ENCODE measurements at places on chromosomes 2 and 18.

- DNase-seq, result no peak
Measured at GRCh38 chr2:112728378-112729175, 7.8 kb downstream of the NT5DC4 start.

DNA sequence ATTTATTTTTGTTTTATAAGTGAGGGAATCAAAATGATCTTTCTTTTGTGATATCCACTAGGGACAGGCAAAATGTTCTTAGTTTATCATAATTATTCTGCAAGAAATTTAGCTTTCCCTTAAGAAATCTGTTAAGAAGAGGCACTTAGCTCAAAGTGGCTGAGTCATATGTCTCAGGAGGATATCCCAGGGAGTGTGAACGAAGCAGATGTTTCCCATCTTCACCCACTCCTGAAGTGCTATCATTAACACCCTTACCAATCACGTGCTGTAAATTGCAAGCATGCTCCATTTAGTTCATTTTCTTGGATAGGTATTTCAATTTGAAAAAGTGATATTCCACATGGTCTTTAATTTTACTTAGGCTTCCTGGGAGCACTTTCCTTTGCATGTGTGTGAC is 774.3 kb upstream of the TMEFF2 start:
- DNase-seq, result no peak

- no peak for DNase-seq
Measured at GRCh38 chr2:69366-70344, 23.4 kb upstream of the FAM110C start.

GRCh38 chr18:27797484-27797883 is 379.4 kb downstream of the CDH2 start:
- no peak for DNase-seq

GRCh38 chr2:69604836-69605235 is 38.7 kb downstream of the AAK1 start:
- DNase-seq, result no peak

- DNase-seq, result no peak
Measured at GRCh38 chr2:71566372-71566771, 113.0 kb downstream of the DYSF start.

GRCh38 chr2:143489145-143489544 is 359.9 kb downstream of the ARHGAP15 start:
- no peak for DNase-seq

DNA sequence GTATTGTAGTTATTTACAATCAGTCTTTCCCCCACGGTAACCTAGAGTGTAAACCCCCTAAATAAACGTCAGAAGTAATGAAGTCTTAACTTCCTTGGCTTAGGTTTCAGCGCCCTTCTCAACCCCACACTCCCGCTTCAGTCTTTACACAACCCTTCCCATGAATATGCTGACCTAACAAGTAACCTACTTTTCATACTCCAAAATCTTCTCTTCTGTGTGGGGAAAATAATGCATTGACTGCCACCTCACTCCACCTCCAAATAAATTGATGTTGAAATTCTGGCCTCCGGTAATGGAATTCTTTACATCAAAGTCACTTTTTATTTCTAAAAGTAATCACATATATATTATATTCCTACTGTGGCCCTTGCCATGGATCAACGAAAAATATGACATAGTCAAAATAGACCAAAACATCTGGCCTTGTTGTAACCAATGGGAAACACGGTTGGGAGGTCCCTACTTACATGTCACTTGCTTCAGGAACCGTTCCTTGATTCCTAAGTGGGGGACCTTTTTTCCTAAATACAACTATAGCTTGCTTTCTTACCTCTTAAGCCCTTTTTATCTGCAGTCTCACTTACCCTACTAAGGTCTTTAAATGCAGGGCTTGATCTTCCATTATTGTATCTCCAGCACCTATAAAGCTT is 961 bp downstream of the GEN1 start:
- no peak for DNase-seq

GRCh38 chr18:13443552-13443951 is 225.0 kb downstream of the LDLRAD4 start:
- no peak for DNase-seq

GRCh38 chr2:204226305-204226880 is 289.8 kb downstream of the ICOS start:
- no peak for DNase-seq

DNA sequence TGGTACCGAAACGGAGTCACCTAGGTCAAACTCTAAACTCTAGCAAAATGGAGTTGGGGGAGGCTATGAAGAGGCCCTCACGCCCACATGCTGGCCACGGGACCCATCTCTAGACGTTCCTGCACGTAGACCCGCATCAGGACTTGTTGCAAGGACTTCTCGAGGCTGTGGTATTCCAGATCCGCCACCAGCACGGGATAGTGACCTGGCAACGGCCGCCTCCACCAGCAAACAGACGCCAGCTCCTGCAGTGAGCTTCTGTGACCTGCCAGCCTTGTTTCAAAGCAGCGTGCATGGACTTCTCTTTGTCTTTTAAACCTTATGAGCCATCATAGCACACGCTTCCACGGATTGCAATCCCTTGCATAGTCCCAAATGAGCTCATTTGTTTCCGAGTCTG is 40.3 kb upstream of the RALBP1 start:
- no peak for DNase-seq

DNA sequence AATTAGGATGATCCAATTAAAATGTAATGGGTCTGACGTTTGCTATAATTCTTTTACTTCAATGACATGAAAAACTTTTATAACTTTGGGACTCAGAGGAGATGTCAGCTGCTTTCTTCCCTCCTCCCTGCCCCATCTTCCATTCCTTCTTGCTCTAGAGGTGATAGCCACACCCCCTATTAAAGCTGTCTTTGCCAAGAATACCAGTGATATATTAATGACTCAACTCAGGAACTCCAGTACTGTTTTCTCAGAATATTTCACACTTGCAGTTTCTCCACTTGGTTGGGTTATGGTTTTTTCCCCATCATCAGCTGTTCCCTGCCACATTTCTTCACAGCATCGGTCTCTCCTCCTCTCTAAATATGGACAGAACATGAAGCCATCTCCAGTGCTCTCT is 184.0 kb downstream of the KCNE4 start:
- DNase-seq, result no peak

DNA sequence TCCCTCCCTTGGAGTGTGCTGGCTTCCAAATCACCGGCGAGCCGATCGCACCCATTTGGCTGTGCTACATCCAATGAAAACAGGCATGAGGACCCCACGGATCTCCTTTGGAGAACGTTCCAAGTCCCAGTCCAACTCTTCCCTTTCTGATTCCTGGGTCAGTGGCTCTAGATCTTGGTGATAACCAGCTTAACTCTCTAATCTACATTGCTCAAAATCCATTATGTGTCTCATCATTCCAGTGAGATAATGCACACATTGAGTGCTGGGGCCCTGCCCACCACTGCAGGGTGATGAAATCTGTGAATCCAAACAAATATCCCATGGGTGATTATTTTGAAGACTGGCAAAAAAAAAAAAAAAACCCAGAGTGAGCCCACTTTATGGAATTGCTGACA is 232.7 kb upstream of the COPS8 start:
- DNase-seq, result no peak

- DNase-seq, result no peak
Measured at GRCh38 chr2:150978053-150978452, 283.6 kb downstream of the RBM43 start.

GRCh38 chr18:73843455-73843854 is 304.2 kb downstream of the FBXO15 start:
- DNase-seq, result no peak

DNA sequence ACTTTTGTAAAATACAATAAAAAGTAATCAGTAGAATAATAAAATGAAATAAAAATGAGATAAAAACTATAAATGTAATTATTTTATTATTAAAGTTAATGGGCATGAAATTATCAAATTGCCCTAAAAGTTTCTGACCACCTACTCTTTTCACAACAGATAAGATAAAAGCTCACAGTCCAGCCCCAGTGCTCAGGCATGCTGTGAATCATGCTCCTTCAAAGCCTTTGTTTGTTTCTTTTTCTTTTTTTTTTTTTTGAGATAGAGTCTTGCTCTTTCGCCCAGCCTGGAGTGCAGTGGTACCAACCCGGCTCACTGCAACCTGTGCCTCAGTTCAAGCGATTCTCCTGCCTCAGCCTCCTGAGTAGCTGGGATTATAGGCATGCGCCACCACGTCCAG is 181.7 kb downstream of the ANKRD44 start:
- no peak for DNase-seq

DNA sequence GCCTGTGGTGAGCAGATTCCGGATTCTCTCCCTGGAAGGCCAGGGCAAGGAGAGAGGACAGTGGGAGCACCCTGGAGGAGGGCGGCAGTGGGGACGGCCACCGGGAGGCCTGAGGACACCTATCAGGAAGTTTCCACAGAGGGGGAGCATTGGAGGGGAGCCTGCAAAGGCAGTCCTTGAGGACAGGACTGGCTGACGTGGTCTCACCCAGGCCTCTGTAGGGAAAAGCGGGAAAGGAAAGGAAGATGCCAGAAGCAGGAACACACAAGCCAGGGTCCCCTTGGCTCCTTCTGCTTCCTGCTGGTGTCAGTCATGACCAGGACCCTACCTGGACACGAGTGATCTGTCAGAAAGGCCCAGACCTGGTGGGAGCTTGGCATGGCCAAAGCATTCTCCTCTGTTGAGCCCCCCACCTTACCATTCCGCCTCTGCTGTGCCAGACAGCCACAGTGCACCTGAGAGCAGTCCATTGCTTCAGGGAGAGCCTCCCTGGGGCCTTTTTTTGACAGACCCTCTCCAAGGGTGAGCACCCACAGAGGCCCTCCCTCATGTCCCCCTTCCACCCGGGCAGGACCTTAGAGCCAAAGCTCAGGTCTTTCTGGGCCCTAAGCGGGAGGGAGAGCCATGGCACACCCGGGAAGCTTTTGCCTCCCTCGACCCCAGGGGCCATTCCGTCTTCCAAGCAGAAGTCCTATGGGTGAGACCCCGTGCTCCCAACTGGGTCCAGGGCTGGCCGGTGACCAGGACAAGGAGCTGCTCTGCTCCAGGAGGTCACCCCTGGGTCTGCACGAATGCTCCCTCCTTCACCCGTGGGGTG is 333.1 kb downstream of the DYSF start:
- DNase-seq, result no peak

DNA sequence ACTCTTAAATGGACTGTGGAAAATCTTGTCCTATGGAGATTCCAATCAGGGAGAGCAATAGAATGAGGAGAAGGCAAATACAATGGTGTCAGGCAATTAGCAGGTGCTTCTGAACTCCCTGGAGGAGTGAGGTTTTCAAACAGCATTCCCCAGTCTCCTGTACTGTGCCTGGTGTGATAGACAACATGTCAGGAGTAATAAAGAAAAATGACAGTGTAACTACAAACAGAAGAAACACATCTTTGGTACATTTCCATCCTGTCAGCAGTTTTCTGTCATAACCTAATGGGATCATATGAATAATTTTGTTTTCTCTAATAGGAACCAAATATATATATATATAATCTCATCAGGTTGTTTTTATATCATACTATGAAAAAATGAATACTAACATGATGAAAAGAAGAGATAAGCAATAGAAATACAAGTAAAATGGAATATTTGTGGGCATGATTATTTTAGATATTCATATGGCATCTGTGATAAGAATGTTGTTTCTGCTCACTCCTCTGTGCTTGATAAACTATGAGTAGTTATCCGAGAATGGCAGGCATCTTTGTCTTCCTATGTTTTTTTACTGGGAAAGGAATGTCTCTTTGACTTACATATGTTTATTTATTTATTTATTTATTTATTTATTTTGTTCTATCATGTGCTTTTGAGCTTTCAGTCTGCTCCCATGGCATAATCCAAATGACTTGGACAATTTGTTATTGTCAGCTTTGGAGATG is 441.7 kb downstream of the TXNL1 start:
- no peak for DNase-seq

DNA sequence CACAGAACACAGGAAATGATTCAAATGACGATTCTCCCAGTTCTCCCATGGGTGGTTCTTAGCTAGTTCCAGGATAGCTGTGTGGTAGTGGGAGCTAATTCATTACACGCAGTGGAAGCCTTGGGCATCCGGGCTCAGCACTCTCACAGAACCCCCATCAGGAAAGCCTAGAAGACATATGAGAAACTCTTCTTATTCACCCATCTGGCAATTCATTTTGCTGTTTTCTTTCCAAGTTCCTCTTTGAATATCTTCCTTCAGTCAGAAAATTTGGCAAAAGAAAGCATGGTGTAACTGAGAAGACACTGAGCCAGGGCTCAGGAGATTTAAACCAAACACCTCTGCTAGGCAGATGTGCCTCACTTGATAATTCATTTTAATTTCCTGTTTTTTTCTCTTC is 85.2 kb upstream of the FN1 start:
- DNase-seq, result no peak

DNA sequence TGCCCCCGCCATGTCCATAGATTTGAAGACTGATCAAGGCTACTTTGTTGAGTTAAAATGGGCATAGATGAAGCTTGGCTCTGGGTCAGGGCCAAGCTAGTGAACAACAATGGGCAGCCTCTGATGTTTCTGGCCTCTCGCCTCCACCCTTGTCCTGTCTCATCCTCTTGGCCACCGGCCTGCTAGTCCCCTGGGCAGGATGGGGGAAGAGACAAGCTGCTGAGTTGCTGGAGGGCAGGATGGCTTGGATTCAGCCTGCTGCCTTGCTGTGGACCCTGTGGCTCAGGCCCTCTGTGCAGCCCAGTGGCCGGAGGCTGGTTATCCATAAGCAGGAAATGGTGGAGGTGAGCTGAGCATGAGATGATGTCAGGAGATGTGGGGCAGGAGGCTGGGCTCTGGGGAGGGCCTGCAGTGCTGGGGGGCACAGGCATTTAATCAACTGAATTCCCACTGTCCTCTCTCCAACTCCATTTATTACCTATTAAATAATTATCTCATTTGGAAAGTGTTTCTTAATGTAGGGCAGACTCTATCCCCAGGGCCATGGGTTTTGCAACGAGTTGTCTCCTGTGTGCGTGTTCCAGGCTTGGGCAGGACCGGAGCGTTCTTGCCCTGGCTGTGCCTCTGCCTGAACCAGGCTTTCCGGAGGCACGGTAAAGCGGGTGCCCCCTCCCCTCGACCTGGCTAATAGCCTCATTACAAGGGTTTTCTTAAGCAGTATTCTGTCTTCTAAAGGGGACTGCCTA is 122.9 kb downstream of the GLI2 start:
- peak; percentile 64 for DNase-seq

- no peak for DNase-seq
Measured at GRCh38 chr2:241857041-241857541, 1.6 kb downstream of the PDCD1 start.

DNA sequence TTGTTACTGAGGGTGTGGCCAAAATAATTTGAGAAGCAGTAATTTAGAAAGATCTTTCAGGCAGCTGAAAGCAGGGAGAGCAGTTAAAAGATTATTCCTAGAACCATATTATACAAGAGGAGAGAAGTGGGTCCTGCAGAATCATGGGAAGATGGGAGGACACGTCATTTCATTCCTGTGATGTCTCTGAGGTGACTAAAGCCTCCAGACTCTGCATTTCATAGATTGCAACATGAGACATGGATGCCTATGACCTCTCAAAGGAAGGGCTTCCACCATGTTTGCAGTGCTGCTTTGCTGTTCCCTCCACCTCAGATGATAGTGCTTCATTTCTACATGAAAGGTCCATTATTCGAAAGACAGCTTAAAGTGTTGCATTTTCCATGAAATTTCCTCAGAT is 788.4 kb downstream of the TSN start:
- no peak for DNase-seq

- no peak for DNase-seq
Measured at GRCh38 chr2:144904612-144905011, 384.7 kb upstream of the ZEB2 start.

- DNase-seq, result no peak
Measured at GRCh38 chr2:231632559-231633142, 40.0 kb downstream of the TEX44 start.
